ENCODE measurements at places on chromosomes 11 and 22.
A peak's percentile ranks its signal among the peaks of the same experiment; 100 is the strongest.

DNA sequence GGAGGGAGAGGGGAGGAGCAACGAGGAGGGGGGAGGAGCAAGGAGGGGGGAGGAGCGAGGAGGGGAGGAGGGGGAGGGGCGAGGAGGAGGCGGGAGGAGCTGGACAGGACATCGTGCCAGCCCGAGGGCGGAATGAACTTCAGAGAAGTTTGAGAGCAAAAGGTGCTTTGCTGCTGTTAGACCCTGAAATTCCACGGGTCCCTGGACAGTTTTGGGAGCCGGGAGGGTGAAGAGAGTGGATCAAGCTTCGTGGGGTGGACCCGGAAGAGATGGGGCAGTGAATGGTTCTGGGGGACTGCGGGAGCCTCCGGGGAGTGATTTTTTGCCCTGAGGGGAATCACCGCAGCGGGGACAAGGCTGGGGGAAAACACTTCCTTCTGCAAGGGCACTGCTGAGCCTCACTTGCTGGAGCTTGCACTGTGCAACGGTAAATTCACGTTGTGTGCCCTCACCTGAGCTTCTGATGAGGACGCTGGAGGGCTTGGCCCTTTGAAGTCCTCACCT is 10.7 kb upstream of the NLRP6 start:
- DNase-seq = no peak

GRCh38 chr22:40462195-40462984 is 92.0 kb downstream of the SGSM3 start:
- DNase-seq = no peak

DNA sequence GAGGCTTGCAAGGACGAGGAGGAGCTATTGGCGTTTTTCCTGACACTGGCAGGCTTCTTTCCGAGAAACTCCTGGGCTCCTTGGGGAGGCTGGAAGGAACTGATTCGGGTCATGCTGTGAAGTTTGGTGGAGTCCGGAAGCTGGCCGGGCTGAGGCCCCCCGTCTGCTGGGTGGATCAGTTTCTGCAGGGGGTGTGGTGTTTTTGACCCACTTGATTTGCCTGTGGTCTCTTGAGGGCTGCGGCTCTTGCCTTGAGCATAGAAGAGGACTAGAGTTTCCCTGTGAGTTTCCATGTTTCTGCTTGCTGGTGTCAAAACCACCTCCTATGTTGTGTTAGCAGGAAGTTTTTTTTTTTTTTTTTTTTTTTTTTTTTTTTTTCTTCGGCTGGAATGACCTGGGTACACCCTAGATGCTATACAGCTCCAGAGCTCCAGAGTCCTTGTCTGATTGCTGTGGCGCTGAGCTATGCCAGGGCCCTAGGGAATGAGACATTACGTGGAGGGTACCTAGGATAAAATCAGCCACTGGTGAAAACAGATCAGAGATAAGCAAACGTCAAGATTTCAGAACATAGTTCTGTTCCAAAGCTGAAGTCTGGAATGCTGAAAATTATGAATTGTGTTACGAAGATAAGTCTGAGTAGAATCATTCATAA is 728 bp downstream of the TBC1D22A start:
- DNase-seq = peak; percentile 71

DNA sequence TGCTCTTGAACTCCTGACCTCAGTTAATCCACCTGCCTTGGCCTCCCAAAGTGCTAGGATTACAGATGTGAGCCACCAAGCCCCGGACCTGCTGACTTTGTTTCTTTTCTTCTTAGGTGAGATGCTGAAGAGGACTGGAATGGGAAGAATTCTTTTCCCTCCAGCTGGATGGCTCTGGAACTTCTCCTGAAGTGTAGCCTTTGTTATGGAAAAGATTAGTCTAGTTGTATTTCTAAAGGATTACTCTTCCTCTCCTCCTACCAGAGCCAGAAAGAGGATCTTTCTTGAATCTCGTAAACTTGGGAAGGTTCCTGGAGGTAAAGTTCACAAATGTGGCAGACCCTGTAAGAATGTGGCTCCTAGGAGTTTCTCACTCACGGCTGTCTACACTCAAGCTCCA is 95.4 kb upstream of the LARGE1 start:
- no peak for DNase-seq
